Stimulated activated CD8-positive, alpha-beta memory T cell treated with anti-CD3 and anti-CD28 coated beads, Interleukin-15, amount 100 ng/mL, for 4 hours (primary cell): ENCODE measurements at places on chromosomes 5 and 9.

DNA sequence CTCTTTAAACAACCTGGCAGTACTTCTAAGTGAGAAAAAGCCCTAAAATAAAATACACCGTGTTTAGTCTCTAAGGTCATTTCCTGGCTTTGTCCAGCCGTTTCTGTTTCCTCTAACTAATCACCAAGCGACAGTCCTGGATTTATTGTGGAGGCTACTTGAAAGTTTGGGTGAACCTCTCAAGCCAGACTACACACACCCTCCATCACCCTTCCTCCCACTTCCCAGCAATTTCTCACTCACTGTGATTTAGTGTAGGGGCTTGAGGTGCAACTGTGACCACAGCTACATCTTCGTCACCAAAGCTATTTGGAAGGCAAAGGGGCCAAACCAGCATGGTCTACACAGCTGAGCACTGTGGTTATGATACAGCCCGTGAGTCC lies 240.0 kb upstream of the SLC24A2 start:
- no peak for DNase-seq

- no peak for DNase-seq
Observed at GRCh38 chr5:134530301-134531077, 5.0 kb downstream of the JADE2 start.

DNA sequence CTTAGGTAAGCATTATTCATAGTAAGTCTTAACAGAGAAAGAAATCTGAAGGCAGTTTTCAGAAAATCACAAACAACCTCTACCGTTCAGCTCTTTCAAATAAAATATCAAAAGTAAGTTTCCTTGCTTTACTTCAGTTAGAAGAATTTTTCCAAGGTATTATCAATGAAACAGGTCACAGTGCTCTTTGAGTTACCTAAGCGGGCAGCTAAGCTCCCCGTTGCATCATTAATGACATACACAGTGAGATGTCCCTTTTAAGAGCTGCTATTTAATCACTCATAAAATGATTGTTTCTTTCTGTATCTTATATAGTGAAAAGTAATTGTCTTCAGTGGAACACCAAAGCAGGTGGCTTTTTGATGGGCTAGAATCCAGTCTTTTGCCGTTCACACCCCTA lies 86.2 kb upstream of the PIK3R1 start:
- DNase-seq = no peak

DNA sequence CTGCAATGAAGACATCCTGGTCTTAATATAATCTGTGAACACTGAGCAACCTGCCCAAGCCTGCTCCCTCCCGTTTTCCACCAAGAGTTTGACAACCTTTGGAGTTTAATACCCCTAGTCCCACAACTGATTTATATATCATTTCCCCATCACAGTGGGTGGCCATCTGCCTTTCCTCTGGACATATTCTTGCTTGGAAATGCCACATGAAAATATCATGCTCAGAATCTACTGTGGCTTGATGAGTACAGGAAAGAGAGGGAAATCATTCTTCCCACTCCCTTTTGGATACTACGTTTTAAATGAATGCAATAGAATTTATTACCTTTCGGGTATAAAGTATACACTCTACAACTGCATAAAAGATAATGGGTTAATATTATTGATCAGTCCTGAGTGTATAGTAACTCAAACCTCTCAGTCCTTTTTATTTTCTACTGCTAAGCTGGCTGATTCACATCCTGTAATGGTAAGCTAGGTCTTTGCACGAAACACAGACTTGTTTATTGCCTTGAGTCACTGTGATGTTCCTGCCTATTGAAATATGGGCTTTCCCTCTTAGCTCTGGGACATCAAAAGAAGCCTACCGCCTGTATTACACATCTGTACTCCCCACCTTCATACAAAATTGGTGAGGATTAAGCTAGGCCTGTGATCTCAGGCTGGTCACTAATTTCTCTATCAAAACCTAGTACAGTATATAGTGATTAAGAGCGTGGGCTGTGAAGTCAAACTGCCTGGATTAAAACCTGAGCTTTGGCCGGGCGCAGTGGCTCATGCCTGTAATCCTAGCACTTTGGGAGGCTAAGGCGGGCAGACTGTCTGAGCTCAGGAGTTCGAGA lies 67.6 kb upstream of the NR5A1 start:
- no peak for DNase-seq

DNA sequence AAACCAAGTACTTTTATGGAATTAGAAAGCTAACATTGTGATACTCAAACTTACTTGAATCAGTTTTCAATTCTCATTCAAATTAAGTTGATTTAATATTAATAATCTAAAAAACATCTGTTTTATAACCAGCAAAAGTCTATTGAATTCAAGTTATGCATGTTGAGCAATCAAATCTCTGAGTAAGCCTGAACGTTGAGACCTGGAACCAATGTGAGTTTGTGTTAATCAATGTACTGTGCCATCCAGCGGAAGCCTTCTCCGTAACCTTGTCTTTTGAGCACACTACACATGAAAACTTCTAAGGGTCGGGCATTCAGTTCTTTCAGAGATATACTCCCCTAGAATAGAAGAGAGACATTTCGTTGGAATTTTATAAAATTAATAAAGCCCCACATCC lies 25.9 kb downstream of the SAR1B start:
- DNase-seq = no peak

- no peak for DNase-seq
Observed at GRCh38 chr9:100401042-100401441, 25.9 kb upstream of the MSANTD3 start.

DNA sequence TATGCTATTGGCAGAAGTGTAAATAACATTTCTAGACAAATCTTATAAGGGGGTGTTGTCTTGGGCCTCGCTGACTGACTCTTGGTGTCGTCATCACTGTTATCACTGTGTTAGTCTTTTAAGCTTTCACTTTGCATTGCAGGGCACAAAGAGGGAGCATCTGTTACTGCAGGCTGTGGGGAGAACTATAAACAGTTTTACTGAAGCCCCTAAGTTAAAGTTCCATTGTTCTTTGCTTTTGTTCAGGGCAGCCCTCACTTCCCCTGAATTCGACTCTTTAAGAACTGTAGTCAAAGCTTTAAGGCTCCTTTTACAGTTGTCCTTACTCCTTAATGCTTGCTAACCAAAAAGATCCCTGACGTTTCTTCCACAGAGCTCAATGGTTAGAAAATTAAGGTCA lies 605.0 kb downstream of the RAB3C start:
- DNase-seq = no peak

- DNase-seq = no peak
Observed at GRCh38 chr5:135713161-135713915, 121.1 kb upstream of the SLC25A48 start.

- no peak for DNase-seq
Observed at GRCh38 chr5:158534203-158534602, 565.5 kb downstream of the EBF1 start.

DNA sequence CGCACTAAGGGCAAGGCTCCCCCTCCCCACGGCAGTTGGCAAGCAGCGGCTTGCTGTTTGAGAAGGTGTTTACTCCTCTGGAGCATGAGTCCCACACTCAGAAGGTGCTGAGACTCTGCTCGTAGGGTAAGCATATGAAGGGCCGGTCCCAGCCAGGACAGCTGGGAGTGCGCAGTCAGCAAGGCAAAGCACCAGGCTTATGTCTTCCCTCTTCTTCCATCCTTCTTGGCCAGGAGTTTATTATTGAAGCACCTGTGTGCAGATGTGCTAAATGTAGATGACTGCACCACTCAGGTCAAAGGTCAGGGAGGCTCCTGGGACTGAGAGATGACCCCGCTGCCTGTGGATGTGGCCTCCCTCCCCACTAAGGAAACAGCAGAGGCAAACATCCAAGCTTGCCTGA lies 27.0 kb upstream of the CDKN2AIPNL start:
- DNase-seq = no peak

DNA sequence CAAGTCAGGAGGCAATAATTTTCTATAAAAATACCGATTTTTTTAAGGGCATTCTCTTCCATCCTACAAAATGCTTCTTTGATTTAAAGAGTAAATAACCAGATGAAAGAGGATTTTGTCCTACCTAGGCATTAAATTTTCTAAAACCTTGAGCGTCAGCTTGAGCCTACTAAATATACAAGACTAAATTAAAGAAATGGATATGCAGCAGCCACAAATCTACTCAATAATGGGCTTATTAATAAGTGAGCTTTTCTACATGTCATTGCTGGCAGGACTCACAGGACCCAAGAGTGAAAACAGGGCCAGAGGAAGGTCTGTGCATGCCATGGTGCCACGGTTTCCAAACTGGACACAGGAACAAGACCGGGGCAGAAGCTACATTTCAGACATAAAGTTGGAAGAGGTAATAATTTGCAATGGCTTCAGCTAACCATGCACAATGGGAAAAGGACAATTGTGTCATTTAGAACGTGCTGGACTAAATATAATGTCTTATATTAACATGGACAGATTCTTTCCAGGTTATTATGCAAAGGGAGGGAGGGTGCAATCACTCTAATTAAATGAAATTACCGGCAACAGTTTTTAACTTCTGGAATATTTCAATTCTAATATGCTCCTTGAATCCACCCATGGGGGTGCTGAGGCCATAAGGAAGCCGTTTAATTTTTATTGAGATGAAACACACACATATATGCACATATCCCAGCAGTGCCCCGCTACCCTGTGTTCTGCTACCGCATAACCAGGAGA lies 5.2 kb downstream of the WHRN start:
- DNase-seq = no peak

- DNase-seq = peak; percentile 69
Observed at GRCh38 chr5:111278858-111279504, 54.8 kb downstream of the CAMK4 start.

DNA sequence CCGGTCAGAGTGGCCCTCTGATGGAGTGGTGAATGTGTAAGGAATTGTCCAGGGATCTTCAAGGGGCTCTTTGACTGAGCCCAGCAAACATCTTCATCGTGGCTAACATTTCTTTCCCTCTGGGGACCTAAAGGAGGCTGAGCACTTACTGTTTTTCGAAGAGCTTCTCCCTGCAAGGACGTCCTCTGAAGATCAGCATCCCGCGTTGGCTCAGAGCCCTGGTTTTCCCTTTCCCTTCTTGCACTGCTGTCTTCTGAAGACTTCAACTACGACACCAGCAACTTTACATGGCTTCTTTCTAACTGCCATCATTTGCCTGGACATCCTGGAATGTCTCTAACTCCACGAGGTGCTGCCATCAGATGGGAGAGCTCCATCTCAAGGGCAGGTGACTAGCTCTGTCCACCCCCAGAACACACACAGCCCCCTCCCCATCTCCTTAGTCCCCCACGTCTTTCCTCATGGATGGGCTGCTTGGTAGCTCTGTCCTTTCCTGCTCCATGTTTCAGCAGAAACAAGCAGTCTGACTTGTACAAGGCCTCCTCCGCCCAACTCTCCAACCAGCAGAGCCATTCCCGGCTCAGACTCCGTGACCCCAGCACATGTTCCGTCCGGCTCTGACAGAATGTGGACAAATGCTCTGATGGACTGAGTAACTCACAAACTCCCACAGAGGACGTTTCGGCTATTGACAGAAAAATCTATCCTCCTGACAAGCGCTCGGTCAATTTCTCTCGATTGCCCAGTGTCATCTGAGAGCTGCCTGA lies 17.1 kb downstream of the SHB start:
- DNase-seq = no peak

DNA sequence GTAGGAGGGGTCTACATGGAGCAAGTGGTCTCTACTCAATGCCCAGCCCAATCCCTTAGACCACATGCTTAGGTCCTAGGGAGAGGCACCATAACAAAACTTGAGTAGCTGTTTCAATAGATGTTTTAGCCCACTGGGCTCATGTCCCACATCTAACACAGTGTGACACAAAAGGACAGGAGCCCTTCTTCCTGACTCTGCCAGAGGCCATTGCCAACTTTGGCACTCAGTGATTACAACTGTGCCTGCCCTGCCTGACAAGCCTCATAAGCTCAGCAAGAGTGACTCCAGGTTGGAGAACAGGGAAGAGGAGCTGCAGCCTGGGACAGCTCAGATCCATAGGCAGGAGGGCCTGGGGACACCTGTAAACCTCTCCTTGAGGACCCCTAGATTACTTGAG lies 230.8 kb downstream of the ENC1 start:
- no peak for DNase-seq

DNA sequence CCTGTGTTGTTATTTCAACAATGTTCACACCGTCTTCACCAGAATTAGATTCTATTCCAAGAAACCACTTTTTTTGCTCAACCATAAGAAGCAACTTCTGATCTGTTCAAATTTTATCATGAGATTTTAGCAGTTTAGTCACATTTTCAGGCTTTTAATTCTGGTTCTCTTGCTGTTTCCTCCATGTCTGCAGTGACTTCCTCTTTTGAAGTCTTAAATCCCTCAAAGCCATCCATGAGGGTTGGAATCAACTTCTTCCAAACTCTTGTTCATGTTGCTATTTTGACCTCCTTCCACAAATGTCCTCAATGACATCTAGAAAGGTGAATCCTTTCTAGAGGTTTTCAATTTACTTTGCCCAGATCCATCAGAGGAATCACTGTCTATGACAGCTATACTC lies 25.7 kb upstream of the ENTREP1 start:
- DNase-seq = no peak
